Glomerular endothelial cell (primary cell): ENCODE measurements at places on chromosomes 3 and 15. TPM values are rescaled to one million over a fixed set of nuclear protein-coding genes. Genes with fewer than 3 reads are reported as not detected.

The IL16 gene
- 1.4 and 3.3 TPM in 2 replicates for total RNA-seq

The CFAP161 gene
- total RNA-seq = 1.0 and 1.4 TPM in 2 replicates

The ACOX2 gene
- total RNA-seq = 0.10 and 4.7 TPM in 2 replicates

The GPR62 gene
- total RNA-seq = 0.06 TPM in 1 of 2 replicates, not detected in the other

The C3orf70 gene
- 2.4 and 2.7 TPM in 2 replicates for total RNA-seq

The CYP1A1 gene
- total RNA-seq = 2.0 and 3.7 TPM in 2 replicates

The SLC35G2 gene
- total RNA-seq = 9.5 and 15.6 TPM in 2 replicates

The TMC3 gene
- total RNA-seq = not detected in 2 replicates

The GLDN gene
- total RNA-seq = not detected in 2 replicates

The PLA1A gene
- 2.8 and 7.8 TPM in 2 replicates for total RNA-seq

The HHLA2 gene
- not detected in 2 replicates for total RNA-seq

The RHOV gene
- 0.10 and 0.23 TPM in 2 replicates for total RNA-seq

The EPHA6 gene
- 0.23 TPM in 1 of 2 replicates, not detected in the other for total RNA-seq

The SLC2A2 gene
- not detected in 2 replicates for total RNA-seq

The AQP9 gene
- total RNA-seq = not detected in 2 replicates

The NR1I2 gene
- not detected in 2 replicates for total RNA-seq

The USP8 gene
- 29.5 and 33.3 TPM in 2 replicates for total RNA-seq

The PDCD6IP gene
- total RNA-seq = 156 and 172 TPM in 2 replicates

The CLDN1 gene
- total RNA-seq = 18.1 and 63.1 TPM in 2 replicates

The HOMER2 gene
- total RNA-seq = 8.5 and 15.5 TPM in 2 replicates

The FBLN2 gene
- total RNA-seq = 1.6 and 14.2 TPM in 2 replicates

The RAP2B gene
- 30.7 and 33.7 TPM in 2 replicates for total RNA-seq

The AGTR1 gene
- total RNA-seq = 0.12 TPM in 1 of 2 replicates, not detected in the other

The FSD2 gene
- total RNA-seq = 0.47 TPM in 1 of 2 replicates, not detected in the other

The CNBP gene
- 184 and 187 TPM in 2 replicates for total RNA-seq

The CDHR4 gene
- not detected in 2 replicates for total RNA-seq

The CFAP100 gene
- not detected in 2 replicates for total RNA-seq

The GPR156 gene
- 0.76 TPM in 1 of 2 replicates, not detected in the other for total RNA-seq

The UNC13C gene
- 0.05 TPM in 1 of 2 replicates, not detected in the other for total RNA-seq

The GPR149 gene
- not detected in 2 replicates for total RNA-seq

The CHRM5 gene
- total RNA-seq = not detected in 2 replicates

The WDR5B gene
- total RNA-seq = 3.5 and 3.9 TPM in 2 replicates

The NCK1 gene
- 58.7 and 83.4 TPM in 2 replicates for total RNA-seq

The NAA50 gene
- 121 and 122 TPM in 2 replicates for total RNA-seq
